ENCODE measurements at places on chromosomes 7 and 10.
A peak's percentile ranks its signal among the peaks of the same experiment; 100 is the strongest.

DNA sequence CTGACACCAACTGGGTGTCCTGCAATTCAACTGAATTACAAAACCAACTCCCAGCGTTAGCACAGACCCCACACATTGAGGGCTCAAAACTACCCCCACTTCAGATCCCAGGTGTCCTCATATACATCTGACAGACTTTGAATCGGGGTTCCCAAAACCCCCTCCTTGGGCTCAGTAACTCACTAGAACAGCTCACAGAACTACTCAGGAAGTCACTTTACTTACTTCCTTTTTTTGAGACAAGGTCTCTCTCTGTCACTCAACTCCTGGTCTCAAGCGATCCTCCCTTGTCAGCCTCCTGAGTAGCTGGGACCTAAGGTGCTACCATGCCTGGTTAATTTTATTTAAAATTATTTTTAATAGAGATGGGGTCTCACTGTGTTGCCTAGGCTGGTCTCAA lies 456.0 kb downstream of the SDK1 start:
- no peak for DNase-seq

- no peak for DNase-seq
These were observed 39.9 kb upstream of the LYZL1 start for GRCh38 chr10:29249018-29249417.

GRCh38 chr7:2530071-2530987 lies 10.8 kb downstream of the LFNG start:
- peak; percentile 91 for DNase-seq

GRCh38 chr10:102782673-102783551 lies 39.2 kb downstream of the WBP1L start:
- DNase-seq = no peak

DNA sequence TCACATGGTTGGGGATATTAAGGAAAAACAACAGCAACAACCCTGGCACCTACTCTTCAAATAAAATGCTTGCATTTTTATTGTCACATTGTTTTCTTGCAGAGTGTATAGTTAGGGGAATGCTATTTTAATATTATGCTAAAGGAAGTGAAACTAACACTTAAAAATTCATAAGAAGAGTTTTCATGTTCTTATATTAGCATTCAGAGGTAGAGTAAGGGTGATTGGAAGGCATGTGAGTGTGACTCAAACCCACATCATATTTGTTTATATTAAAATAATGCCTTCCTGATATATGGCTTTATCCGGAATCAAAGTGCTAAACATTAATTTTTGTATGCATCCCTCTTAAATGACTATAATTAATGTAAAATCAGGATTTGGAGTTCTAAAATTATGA lies 59.8 kb upstream of the TES start:
- DNase-seq = no peak

- no peak for DNase-seq
These were observed 9.4 kb upstream of the HK1 start for GRCh38 chr10:69268761-69269416.

DNA sequence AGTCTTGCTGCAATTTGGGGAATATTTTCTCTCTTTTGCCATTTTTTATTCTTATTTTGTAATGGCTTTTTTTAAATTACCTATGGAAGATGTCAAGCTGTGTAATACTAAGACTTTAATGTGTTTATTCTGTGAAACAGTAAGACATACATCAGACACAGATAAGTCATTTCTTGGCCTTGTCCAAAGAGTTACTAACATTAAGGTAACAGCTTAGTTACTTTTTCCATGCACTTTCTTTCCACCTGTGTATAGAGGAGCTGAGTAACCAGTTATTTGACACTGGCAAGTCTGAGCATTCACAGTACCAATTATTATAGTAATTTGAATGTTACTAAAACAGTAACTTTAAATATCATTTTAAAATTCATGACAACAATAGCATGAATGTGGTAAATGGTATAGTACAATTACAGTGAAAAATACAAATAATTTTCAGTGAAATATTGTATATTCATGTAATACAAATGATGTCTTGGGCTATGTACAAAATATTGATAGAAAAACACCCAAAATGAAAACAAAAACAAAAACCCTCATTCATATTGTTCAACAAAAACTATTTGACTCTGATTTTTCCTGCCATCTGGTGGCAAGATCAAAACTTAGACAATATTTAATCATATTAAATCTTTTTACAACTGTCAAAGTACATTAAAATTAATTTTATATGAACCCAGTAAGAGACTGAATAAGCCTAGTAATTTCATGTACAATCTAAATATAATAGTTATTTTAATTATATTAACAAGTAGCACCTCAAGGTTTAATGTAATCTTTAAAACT lies 259.8 kb upstream of the SEMA3A start:
- DNase-seq = no peak

- DNase-seq = peak; percentile 10
These were observed 214.0 kb upstream of the LRGUK start for GRCh38 chr7:133912916-133913697.

DNA sequence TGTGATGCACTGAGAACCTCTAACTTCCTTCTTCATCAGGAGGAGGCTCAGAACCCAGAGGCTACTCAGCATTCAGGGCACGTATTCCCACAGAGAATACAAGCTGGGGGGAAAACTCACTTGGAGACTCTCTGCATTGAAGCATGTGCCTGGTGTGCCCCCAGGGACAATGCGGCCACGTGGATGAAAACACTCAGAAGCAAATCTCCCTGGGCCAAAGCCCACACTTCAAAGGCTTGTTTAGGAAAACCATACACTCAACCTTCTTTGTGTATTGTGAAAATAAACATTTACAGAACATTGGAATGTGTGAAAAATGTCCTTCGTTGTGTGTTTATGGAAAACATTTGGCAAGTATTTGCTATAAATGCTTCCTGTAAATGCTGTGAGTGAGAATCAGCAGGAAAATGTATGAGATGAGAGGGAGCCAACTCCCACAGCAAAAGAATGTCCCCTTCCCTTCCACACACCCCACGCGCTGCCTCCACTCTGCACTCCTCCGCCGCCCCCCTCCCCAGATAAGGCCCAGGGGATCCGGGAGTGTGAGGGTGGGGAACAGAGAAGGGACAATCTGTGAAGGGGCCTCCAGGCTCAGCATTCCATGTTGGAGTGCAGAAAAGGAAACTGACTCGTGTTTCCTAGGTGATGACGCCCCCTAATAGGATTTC lies 339.5 kb downstream of the ELMO1 start:
- DNase-seq = no peak

DNA sequence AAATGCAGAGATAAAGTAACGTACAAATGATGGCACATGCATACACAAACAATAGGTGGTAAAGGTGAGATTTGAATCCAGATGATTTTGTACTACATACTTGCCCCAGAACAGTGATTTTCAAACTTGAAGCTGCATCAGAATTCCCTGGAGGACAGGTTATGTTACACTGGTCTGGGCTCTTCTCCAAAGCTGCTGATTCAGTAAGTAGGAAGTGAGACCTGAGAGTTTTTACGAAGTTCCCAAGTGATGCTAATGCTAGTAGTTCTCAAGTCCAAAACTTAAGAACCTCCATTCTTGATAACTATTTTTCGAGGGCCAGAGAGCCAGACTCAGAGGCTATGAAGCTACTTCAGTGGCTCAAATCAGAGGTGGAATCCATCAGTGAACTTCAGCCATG lies 159.0 kb upstream of the POM121L12 start:
- DNase-seq = no peak

- no peak for DNase-seq
These were observed 141.3 kb upstream of the ZNF438 start for GRCh38 chr10:31172925-31173324.

- no peak for DNase-seq
These were observed 134.4 kb upstream of the DLX6 start for GRCh38 chr7:96870934-96871333.

DNA sequence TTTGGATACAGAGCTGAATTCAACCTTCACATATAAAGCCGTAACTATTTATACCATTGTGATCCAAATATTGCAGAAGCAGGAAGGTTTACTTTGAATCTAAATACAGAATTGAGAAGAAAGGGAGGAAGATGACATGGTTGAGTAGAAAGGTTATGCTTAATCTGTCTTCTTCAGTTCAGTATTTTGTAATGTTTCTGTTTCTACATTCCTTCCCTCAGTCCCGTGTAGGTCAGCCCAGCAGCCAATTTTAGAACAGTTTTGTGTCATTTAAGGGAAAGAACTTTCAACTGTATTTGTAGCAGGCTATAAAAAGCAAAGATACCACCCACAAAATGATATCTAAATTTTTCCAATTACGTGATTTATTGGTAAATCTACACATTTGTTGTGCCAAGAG lies 97.4 kb downstream of the CPED1 start:
- DNase-seq = no peak

DNA sequence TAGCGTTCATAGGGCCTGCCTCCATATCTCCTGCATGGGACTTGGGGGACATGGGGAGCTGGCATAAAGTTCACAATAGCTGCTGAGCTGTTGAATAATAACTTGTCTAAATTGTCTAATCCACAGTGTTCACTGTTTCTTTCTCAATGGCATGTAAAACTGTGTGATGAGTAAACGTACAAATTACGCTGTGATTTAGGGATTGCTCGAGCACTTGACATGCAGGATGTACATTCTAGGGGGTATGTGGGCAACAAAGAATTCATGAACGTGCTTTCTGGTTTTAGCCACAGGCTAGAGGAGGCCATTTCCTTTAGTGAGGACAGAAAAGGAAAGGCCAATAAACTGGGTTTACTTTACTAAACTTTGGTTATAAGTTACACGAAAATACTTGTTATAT lies 534.2 kb upstream of the ZWINT start:
- DNase-seq = no peak

GRCh38 chr7:7820939-7821338 lies 102.5 kb upstream of the RPA3 start:
- no peak for DNase-seq

DNA sequence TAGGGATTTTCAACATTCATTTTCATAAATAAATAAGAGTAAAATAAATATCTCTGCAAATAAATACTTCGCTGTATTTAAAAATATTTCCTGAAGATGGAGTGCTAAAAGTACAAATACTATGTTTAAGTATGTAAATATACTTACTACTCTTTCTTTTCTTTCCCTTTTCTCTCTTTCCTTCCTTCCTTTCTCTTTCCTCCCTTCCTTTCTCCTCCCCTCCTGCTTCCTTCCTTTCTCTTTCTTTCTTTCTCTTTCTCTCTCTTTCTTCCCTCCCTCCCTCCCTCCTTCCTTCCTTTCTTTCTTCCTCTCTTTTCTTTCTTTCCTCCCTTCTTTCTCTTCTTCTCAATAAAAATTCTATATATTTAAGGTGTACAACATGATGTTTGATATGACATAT lies 496.1 kb downstream of the CCSER2 start:
- no peak for DNase-seq

DNA sequence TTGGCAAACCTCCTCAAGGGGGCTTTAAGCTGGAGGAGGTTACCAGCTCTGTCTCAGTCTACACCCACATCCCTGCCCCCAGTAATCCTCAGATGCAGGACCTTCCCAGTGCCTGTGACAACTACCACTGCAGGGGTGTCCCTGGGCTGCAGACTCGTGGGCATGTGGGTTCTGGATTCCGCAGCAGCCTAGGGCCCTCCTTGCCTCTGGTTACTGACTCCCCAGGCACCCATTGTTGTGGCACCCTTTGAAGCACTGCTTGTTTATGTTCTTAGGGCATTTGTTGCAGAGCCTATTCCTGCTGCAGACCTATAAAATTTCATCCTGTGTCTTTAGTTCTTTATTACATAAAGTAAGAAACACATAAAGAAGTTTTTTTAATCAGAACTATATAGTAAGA lies 51.1 kb upstream of the GJD4 start:
- DNase-seq = no peak

GRCh38 chr7:115070311-115070710 lies 148.4 kb downstream of the MDFIC start:
- no peak for DNase-seq

GRCh38 chr10:110733218-110733952 lies 89.2 kb downstream of the RBM20 start:
- no peak for DNase-seq

DNA sequence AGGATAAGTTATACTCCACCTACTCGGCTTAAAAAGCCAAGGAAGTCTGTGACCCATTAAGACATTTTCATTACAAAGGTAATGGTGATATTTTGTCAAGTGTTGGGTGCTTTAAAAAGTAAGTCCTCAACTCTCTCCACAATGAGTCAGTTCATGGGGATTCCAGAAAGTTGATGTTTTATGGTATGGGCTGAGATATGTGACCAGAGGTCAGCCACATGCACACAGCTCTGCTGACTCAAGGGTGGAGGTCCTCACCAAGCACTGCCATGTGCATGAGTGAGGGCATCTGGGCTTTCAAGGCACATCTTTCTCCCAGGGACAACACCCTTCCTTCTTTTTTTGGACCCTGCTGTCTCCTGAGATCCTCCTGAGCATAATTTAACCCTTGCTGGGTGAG lies 292.9 kb downstream of the PTEN start:
- DNase-seq = no peak

GRCh38 chr7:26216049-26216448 lies 14.5 kb downstream of the CBX3 start:
- peak; percentile 40 for DNase-seq

DNA sequence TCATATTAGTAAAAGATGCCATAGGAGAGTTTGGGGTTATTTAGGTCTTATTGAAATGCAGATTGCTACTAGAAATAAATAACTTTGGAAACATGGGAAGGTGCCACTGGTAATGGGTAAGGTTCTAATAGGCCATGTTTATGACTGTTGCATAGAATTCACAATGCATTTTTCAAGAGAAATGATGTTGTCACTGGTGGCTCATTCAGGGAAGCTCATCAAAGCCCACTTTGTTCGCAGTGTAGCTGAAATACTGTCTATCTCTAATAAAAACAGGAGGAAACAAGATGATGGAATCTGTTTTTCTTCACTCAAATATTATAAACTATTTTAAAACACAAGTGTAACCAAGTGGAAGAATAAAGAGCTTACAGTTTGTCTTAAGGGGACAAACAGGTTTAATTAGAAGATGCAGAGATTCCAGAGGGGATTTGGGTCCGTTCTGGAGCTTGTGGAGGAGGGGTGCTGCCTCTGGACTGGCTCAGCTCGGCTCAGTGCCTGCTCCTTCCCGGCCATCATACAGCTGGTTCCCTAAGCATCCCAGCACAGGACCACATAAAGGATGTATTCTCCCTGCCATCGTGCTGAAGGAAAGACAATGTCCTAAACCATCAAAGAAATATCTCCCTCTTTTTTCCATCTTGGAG lies 20.4 kb downstream of the OPALIN start:
- DNase-seq = no peak

- no peak for DNase-seq
These were observed 27.8 kb upstream of the NUB1 start for GRCh38 chr7:151313857-151314256.

DNA sequence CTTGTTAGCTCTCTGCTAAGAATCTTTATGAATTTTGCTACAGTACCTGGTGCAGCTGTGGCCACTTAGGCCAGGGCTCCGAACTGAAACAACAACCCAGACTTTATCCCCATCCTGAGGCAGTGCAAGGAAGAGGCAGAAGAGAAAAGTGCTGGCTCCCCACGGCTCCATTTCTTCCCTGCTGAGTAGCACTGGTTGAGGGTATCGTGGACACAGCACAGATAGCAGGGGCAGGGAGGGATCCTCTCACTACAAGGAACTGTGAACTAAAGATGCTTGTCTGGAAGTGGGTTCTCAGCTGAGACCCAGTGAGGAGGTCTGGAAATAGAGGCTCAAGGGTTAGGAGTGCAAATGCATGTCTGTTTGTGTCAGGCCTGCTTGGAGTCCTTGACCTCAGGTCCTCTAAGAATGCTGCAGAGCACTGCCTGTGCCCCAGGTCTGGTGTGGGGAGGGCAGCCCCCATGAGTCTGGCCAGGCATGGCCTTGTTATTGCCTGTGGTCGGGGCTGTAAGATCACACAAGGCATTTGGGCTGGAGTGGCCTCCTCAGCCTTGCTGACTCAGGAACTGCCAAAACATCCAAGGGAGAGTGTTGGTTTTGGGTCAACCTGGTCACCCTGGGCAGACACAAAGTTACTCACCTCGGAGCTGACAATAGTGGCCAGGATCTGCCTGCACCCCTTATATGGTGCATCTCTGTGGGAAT lies 58.1 kb downstream of the DMBT1 start:
- no peak for DNase-seq

Measured in activated CD4-positive, alpha-beta T cell treated with anti-CD3 and anti-CD28 coated beads, Interleukin-2, Interleukin-6, amounts not matched to agents 100 ng/mL and 50 ng/mL, durations not matched to agents 16 hours and 8 hours (primary cell).